Stimulated activated CD8-positive, alpha-beta memory T cell treated with anti-CD3 and anti-CD28 coated beads, Interleukin-15, amount 100 ng/mL, for 4 hours (primary cell): ENCODE measurements at places on chromosomes 7 and 10.

- no peak for DNase-seq
Measured at GRCh38 chr10:129867631-129868179, 96.4 kb downstream of the EBF3 start.

DNA sequence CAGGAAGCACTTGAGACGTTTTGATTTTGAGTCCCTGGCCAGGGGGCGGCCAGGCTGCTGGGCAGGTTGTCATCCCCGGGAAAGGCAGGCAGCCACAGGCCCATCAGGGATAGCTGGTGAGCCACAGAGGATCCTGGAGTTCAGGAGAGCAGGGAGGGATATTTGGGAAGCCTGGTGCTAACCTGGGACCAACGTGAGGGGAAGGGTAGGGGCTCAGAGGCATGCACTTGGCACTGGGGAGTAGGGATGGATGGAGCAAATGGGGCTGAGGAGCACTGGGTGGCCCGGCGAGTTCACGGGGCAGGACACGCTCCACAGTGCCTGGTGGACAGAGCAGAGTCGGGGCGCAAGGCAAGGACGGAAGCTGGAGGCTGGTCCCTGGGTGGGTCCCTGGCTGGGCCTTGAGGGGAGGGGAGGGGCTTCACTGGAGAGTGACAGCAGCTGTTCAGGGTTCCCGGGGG lies 30.2 kb downstream of the LRRC27 start:
- DNase-seq, result no peak

DNA sequence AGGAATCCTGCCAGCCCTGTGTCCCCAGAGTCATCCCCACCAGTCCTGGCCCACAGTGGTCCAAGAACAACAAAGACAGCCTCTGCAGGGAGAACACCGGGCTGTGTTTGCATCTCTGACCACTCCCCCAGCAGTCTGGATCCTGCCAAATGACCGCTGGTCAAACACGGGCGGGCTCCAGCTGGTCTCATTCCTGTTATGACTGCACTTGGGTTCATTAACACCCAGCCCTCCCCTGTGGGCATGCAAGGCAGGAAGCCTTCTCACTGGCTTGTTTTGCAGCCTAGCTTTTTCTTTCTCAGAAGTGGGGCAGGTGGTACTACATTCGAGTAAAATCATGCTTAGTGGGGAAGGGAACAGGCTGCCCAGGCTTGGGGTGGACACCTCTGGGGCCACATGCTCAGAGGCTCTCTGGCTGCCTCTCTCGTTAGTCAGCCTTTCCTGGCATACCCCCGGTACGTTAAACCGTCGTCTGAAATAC lies 190.0 kb downstream of the PLXNA4 start:
- DNase-seq, result no peak

DNA sequence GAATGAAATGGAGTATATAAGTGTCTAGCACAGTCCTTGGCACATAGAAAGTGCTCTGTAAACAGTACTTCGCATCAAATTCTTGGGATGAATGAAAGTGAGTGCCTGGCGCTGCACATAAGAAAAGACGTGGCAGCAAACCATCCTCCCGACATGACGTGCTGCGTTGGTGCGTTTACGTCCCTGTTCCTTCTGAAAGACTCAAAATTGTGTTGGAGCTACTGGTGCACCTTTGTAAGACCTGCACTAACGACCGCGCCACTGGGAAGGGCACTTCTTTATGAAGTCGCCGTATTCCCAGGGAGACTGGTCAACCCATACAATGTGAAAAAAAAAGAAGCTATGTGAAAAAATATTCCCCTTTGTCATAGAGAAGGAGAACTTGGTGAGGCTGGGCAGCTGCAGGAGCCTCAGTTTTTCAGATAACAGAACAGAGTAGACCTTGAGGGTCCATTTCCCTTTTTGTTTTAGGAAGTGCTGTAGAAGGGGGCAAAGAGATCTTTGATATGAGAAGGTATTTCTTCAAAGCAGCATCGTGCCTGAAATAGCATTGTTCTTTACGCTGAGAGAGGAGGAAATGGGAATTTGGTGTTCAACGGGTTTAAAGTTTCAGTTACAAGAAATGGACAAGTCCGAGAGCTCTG lies 91.7 kb downstream of the PTPRE start:
- DNase-seq, result no peak

GRCh38 chr10:60260321-60260720 lies 129.4 kb downstream of the ANK3 start:
- DNase-seq, result no peak

GRCh38 chr10:11272915-11273389 lies 255.3 kb downstream of the CELF2 start:
- DNase-seq, result no peak

- DNase-seq, result no peak
Measured at GRCh38 chr10:4332764-4333458, 493.1 kb upstream of the AKR1E2 start.

GRCh38 chr7:138945821-138946220 lies 35.4 kb downstream of the KIAA1549 start:
- no peak for DNase-seq

GRCh38 chr7:101235050-101235449 lies 2.6 kb downstream of the CLDN15 start:
- no peak for DNase-seq

DNA sequence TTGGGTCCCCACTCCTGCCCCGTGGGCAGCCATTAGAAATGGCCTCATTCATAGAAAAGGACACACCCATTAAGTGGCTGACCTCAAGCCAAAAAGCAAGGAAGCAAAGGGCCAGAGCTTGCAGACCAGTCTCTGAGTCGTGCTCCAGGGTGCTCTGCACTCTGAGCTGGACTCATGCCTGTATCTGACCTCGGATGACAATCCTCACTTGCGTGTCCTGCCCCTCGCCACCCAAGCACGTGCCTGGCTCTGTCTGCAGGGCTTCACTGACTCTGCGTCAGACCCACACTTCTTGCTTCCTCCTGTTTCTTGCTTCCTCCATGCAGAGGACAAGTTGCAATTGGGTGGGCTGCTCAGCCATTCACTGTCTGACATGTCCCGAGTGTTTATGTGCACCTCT lies 138.8 kb downstream of the OAT start:
- no peak for DNase-seq

DNA sequence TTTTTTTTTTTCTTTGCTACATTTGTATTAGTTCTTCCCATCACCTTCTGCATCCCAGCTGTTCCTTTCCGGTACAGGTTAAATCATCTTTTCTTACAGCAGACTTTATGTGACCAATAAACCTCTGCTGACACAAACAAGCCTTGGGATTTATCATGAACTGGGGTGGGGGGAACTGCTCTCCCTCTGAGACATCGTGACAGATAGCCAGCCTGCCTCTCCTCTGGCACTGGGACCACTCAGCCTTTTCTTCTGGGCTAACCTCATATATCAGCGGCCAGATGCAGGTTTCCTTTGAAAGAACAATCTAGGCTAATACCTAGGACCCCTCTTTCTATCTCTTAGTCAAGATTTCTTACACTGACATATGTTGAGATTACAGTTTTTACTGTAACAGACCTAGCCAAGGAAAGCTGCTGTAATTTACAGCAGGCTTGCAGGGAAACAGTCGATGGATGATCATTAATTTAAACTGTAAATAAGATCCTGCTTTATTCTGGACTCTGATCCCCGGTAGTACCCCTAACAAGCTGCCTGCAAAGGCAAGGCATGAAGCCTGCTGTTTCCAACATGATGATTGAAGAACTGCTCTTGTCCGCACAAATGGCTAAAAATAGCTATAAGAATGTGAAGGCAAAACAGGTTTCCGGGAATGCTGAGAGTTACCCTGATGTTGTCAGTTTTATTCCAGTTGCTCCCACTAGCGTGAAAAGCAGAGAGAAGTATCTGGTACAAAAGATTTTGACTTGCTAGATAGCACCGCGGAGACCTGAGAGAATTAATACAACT lies 338.7 kb downstream of the SORCS1 start:
- DNase-seq, result no peak

- no peak for DNase-seq
Measured at GRCh38 chr10:92692080-92692671, 2.4 kb downstream of the HHEX start.

DNA sequence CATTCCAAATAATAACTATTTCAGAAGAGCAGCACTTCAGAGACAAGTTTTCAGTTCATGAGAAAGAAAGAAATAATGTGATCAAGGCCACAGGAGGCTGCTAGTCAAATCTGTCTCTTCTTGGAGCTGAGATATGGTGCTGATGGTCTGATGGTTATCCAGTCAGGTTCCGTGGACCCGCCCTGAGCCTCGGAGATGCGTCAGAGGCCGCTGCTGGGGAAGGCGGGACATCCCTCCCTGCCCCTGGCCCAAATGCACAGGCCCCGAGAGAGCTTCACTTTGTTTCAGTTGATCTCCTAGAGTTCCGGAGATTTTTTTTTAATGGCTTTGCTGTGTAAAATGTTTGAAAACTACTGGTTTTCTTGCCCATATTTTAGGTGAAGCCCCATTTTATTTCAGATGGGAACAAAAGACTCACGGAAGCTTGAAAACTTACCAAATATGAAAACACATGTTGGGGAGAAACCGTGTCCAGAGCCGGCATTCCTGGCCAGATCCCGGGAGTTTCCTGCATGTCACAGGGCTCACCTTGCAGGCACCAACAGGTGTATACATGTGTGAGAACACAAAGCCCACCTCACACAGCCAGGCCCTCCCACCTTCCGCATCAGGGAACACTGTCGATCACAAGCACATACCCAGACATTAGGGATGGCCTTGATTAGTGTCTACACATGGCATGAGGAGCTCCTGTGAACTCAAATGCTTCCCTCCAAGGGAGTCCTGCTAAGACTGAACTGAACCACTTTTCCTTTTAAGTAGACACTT lies 499.0 kb downstream of the TCERG1L start:
- DNase-seq, result no peak

- no peak for DNase-seq
Measured at GRCh38 chr7:128351296-128352152, 7.8 kb upstream of the RBM28 start.

GRCh38 chr7:12493407-12493806 lies 77.1 kb upstream of the SCIN start:
- DNase-seq, result no peak

- DNase-seq, result no peak
Measured at GRCh38 chr7:123658023-123658422, 2.4 kb downstream of the LMOD2 start.

- no peak for DNase-seq
Measured at GRCh38 chr10:15715619-15716227, 4.0 kb downstream of the ITGA8 start.

DNA sequence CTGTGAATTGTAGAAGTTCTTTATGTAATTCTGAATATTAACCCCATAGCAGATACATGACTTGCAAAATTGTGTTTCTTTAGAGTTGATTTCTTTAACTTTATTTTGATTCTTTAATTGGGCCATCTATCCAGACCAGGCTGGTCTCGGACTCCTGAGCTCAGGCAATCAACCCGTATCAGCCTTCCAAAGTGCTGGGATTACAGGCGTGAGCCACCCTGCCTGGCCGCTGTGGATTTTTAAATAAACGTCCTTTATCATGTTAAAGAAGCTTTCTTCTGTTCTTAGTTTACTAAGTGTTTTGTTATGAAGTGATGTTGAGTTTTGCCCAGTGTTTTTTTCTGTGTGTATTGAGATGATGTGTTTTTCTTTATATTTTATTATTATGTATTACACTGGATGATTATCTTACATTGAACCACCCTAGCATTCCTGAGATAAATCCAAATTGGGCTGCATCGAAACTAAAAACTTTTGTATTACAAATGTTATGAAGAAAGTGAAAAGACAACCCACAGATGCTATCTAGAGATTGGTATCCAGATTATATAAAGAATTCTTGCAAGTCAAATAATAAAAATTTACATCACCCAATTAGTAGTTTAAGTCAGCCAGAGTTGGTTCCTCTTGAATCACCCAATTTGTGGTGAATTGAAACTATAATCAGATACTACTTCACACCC lies 118.1 kb downstream of the TPST1 start:
- DNase-seq, result no peak

DNA sequence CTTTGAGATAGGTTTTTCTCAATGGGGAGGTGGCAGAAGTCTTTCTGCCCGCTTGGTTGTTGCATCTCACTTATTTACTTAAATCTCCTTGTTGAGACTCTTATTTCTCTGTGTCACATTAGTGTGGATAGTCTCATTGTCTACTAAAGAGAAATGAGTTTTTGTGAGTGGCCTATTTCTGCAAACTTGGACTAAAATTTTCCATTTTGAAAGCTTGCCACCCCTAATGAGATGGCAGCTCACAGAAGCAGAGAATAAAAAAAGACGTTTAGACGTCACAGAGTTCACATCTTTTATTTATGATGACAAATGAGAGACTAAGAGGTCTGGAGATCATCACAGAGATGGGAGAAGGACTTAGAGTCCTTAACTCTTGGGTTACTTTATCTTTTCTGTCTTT lies 262.7 kb upstream of the PHYHIPL start:
- DNase-seq, result no peak

DNA sequence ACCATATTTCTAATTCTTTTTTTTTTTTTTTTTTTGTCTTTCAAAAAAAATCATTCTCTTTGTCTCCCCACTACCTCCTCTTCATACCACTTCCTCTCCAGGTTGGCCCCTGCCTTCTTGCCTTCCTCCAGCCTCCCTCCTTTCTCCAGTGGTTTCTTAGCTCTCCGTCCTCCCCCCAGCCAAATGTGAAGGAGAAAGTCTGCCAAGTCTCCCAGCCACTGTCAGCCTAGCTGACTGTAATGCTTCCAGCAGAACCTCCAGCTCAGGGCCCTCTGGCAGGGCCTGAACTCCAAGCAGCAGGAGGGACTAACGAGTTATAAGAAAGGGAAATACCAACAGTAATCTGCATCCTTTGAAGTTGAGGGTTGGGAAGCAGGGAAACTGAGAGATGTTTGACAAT lies 35.5 kb upstream of the BICC1 start:
- DNase-seq, result no peak
